ENCODE measurements at places on chromosomes 1 and 21.

- H3K36me3 ChIP-seq = peaks cover 3% of the 10 kb centered on the region
- H3K27ac ChIP-seq = no peak overlapping the region
- peaks cover 34% of the 10 kb centered on the region for H3K4me1 ChIP-seq
- no peak for DNase-seq
- no peaks in the 10 kb centered on the region for H3K27me3 ChIP-seq
Measured at GRCh38 chr1:8456308-8456912, 138.5 kb downstream of the SLC45A1 start.

GRCh38 chr1:220999872-221000863, 120.9 kb downstream of the HLX start:
- H3K4me1 ChIP-seq = no peaks in the 10 kb centered on the region
- no peak for DNase-seq
- H3K4me3 ChIP-seq = no peak overlapping the region
- H3K36me3 ChIP-seq = no peaks in the 10 kb centered on the region
- no peaks in the 10 kb centered on the region for H3K27me3 ChIP-seq
- no peak overlapping the region for H3K27ac ChIP-seq

DNA sequence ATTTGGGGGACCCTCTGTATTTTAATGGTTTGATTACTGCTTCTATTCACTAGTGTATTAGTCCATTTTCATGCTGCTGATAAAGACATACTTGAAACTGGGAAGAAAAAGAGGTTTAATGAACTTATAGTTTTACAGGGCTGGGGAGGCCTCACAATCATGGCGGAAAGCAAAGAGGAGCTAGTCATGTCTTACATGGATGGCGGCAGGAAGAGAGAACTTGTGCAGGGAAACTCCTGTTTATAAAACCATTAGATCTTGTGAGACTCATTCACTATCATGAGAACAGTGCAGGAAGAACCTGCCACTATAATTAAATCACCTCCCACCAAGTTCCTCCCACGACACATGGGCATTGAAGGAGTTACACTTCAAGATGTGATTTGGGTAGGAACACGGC, 464.5 kb upstream of the RGS18 start:
- H3K27ac ChIP-seq = no peak overlapping the region
- H3K36me3 ChIP-seq = no peaks in the 10 kb centered on the region
- no peak overlapping the region for H3K4me3 ChIP-seq
- H3K27me3 ChIP-seq = no peaks in the 10 kb centered on the region

- H3K27ac ChIP-seq = no peak within 1 kb of the TSS
- peaks cover 6% of the 10 kb centered on the region for H3K27me3 ChIP-seq
- H3K36me3 ChIP-seq = no peaks in the 10 kb centered on the region
- no peaks in the 10 kb centered on the region for H3K4me1 ChIP-seq
- no peak for DNase-seq
Measured at GRCh38 chr1:237004116-237004515, at the start of gene MT1HL1. TSS of gene MT1HL1 (minus strand) at chr1:237004441. CDS start at chr1:237004372, 69 bp downstream.

DNA sequence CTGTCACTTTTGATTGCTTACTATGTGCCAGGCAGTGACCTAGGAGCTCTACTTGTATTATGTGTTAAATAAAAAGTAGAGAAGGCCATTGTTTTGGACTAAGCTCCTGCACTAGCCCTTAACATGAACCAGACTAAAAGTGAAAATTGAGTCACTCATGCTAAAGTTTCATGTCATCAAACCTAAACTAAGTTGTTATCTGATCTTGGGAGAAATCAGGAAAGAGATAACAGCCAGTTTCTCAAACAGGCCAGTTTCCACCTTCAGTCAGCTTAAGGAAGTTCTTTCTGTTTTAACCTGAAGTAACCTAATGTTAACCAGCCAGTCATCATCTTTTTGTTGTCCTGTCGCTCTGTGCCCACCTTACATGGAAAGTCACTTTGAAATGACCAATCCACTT, 102.1 kb upstream of the MARK1 start:
- DNase-seq = no peak
- H3K27ac ChIP-seq = no peak overlapping the region
- no peak overlapping the region for H3K4me3 ChIP-seq
- peaks cover 1% of the 10 kb centered on the region for H3K4me1 ChIP-seq

GRCh38 chr1:220243947-220244346, 28.3 kb downstream of the RAB3GAP2 start:
- peak overlapping the region; percentile 15 for H3K27ac ChIP-seq
- peaks cover 42% of the 10 kb centered on the region for H3K36me3 ChIP-seq
- H3K4me3 ChIP-seq = no peak overlapping the region
- H3K4me1 ChIP-seq = peaks cover 39% of the 10 kb centered on the region
- DNase-seq = no peak
- H3K27me3 ChIP-seq = no peaks in the 10 kb centered on the region

GRCh38 chr1:44819196-44819607, 10.9 kb downstream of the BTBD19 start:
- peaks cover 22% of the 10 kb centered on the region for H3K36me3 ChIP-seq
- H3K4me1 ChIP-seq = peaks cover 42% of the 10 kb centered on the region

GRCh38 chr1:205335692-205336091, 14.1 kb upstream of the NUAK2 start:
- no peaks in the 10 kb centered on the region for H3K36me3 ChIP-seq
- H3K27ac ChIP-seq = no peak overlapping the region
- no peaks in the 10 kb centered on the region for H3K27me3 ChIP-seq
- H3K4me3 ChIP-seq = no peak overlapping the region
- no peaks in the 10 kb centered on the region for H3K4me1 ChIP-seq

GRCh38 chr21:32337206-32337605, 38.6 kb downstream of the MRAP start:
- no peak overlapping the region for H3K4me3 ChIP-seq
- no peak for DNase-seq
- no peaks in the 10 kb centered on the region for H3K27me3 ChIP-seq
- no peaks in the 10 kb centered on the region for H3K4me1 ChIP-seq

- H3K27me3 ChIP-seq = peaks cover 15% of the 10 kb centered on the region
- no peak for DNase-seq
- H3K27ac ChIP-seq = no peak overlapping the region
- no peak overlapping the region for H3K4me3 ChIP-seq
Measured at GRCh38 chr1:18332576-18332975, 148.2 kb upstream of the KLHDC7A start.

DNA sequence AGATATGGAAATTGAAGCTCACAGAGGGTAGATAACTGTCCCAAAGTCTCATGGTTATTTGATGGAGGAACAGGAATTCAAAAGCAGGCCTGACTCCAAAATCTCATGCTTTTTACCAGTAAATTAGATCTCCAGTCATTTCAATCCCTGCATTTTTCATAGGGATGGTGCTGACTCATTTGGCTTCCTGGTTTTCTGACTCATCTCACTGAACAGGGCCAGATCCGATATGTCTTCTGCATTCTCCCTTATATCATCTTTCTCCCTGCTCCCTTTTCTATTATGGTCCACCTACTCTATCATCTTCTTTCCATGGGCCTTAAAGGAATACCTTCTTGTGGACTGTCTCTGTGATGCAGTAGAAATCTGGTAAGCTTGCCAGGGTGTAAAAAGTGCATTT, 187.2 kb downstream of the FGGY start:
- peaks cover 2% of the 10 kb centered on the region for H3K4me1 ChIP-seq
- no peak overlapping the region for H3K27ac ChIP-seq
- no peak for DNase-seq
- H3K4me3 ChIP-seq = no peak overlapping the region

GRCh38 chr1:911875-912739, 11.6 kb upstream of the SAMD11 start:
- H3K36me3 ChIP-seq = no peaks in the 10 kb centered on the region
- peaks cover 3% of the 10 kb centered on the region for H3K4me1 ChIP-seq

DNA sequence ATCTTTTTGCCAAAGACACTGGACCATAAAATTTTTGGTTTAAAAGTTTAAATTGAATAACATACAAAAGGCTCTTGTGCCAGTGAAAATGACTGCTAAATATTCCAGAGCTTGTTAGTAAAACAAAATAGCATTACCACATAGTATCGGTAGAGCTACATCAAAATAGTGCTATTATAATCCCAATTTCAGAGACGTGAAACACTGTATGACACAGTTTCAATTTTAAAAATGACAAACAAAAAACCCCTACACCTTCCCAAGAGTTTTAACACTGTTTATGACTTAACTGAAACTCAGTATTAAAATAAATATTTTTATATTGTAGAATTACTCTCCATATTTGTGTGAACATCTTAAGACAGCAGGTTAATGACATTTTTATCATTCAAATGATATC, 7.0 kb downstream of the SLC30A1 start:
- no peak for DNase-seq
- H3K36me3 ChIP-seq = peaks cover 23% of the 10 kb centered on the region
- no peak overlapping the region for H3K4me3 ChIP-seq
- H3K4me1 ChIP-seq = peaks cover 55% of the 10 kb centered on the region
- no peak overlapping the region for H3K27ac ChIP-seq
- no peaks in the 10 kb centered on the region for H3K27me3 ChIP-seq

GRCh38 chr1:99784143-99784542, 17.7 kb upstream of the FRRS1 start:
- no peak overlapping the region for H3K27ac ChIP-seq
- DNase-seq = no peak
- H3K4me1 ChIP-seq = peaks cover 20% of the 10 kb centered on the region
- no peak overlapping the region for H3K4me3 ChIP-seq

DNA sequence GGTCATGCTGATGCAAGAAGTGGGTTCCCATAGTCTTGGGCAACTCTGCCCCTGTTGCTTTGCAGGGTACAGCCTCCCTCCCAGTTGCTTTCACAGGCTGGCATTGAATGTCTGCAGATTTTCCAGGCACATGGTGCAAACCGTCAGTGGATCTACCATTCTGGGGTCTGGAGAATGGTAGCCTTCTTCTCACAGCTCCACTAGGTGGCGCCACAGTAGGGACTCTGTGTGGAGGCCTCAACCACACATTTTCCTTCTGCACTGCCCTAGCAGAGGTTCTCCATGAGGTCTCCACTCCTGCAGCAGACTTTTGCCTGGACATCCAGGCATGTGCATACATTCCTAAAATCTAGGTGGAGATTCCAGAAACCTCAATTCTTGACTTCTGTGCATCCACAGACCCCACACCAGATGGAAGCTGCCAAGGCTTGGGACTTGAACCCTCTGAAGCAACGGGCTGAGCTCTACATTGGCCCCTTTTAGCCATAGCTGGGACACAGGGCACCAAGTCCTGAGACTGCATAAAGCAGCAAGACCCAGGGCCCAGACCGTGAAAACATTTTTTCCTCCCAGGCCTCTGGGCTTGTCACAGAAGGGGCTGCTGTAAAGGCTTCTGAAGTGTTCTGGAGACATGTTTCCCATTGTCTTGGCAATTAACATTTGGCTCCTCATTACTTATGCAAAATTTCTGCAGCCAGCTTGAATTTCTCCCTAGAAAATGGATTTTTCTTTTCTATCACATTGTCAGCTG, 466.2 kb upstream of the PBX1 start:
- no peak overlapping the region for H3K4me3 ChIP-seq
- H3K36me3 ChIP-seq = no peaks in the 10 kb centered on the region
- peak; percentile 44 for DNase-seq
- H3K27ac ChIP-seq = no peak overlapping the region

DNA sequence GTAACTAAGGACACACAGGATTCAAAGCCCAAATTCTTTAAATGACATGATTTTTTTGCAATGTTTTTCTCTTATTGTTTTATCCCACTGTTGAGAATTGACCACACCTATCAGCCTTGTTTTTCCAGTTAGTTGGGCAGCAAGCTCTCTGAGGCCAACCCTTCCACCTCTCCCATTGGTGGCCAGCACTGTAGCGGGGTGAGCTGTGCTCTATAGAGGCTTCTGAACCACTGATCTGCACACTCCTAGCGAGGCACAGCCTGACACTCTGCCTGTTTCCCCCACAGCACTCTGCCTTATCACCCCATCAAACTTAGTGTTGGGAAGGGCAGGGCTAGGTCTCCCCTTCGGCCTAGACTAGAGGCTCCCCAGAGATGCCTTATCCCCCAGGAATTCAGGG, 19.5 kb downstream of the AHDC1 start:
- no peak overlapping the region for H3K27ac ChIP-seq
- DNase-seq = no peak
- no peaks in the 10 kb centered on the region for H3K36me3 ChIP-seq

DNA sequence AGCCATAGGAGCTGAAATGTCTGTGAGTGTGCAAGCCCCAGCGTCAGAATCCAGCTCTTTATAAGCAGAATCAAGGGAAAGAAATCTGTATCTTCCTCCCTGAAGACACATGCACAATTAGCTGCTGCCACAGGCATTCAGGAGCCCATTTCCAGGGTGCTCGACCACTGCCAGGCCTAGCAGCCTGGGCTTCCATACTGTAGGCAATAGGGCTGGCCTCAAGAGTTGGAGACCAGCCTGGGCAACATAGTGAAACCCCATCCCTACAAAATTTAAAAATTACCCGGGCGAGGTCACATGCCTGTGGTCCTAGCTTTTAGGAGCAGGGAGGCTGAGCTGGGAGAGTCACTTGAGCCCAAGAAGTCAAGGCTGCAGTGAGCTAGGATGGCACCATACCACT, 41.0 kb downstream of the NEK2 start:
- H3K27ac ChIP-seq = no peak overlapping the region
- H3K27me3 ChIP-seq = no peaks in the 10 kb centered on the region
- no peak overlapping the region for H3K4me3 ChIP-seq
- no peaks in the 10 kb centered on the region for H3K4me1 ChIP-seq

DNA sequence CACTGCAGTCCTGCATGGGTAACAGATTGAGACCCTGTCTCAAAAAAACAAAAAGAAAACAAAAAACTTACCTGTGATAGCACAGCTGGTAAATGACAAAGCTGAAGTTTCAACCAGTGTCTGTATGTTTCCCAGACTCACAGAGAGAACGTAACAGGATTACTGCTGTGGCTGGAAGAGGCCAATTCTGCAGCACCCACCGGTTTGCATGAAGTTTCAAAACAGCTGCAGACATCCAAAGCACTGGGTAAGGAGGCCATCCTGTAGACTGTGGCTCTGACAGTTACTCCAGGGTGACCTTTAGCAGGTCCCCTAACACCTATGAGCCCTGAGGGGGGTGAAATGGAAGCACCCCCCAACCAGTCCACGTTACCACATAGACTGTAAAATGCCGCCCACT, 7.5 kb downstream of the ID3 start:
- H3K4me1 ChIP-seq = peaks cover 44% of the 10 kb centered on the region
- no peak overlapping the region for H3K4me3 ChIP-seq
- no peak overlapping the region for H3K27ac ChIP-seq

DNA sequence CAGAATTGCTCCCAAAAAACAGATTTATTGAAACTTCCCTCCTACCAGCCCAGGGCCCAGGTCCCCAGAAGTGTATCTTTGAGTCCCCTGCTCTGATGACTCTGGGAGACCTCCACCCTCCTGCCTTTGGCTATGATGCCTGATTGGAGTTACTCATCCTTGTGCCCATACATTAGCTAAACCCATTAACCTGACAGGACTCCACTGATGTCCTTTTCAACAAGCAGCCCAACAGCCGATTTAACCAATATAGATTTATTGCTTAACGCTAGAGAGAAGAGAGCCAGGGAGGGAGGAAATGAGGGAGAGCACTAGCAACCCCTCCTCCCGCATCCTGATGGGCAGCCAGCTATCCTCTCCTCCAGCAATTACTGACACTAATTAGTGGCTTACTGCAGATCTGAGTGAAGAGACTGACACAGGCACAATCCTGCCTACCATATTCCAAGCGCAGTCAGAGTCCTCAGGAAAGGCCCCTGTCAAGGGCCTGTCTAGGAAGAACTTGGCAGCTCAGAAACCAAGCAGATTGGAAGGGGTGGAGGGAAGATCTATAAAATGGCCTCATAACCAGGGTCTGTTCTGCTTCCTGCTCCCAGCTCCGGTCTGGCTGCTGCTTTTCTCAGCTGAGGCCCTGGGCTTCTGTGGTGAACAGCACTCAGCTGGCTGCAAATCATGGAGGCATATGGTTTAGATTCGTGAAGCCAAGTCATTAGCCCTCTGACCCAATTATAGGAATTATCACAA, 484.5 kb upstream of the DAB1 start:
- peaks cover 7% of the 10 kb centered on the region for H3K27me3 ChIP-seq
- no peaks in the 10 kb centered on the region for H3K4me1 ChIP-seq
- DNase-seq = no peak
- H3K27ac ChIP-seq = no peak overlapping the region
- H3K4me3 ChIP-seq = no peak overlapping the region
- H3K36me3 ChIP-seq = no peaks in the 10 kb centered on the region
